ENCODE measurements at places on chromosomes 16 and 17. TPM values are rescaled to one million over a fixed set of nuclear protein-coding genes. Genes with fewer than 3 reads are reported as not detected.

TNRC6C gene
- 13.5 TPM for total RNA-seq

NPIPB9 gene
- 22.2 TPM for total RNA-seq

- no peaks in the 10 kb centered on the region for H3K27me3 ChIP-seq
- H3K27ac ChIP-seq, result no peak overlapping the region
- no peaks in the 10 kb centered on the region for H3K36me3 ChIP-seq
- no peak overlapping the region for H3K4me3 ChIP-seq
- no peak for DNase-seq
Observed at GRCh38 chr16:12971241-12971640, 69.8 kb downstream of the SHISA9 start.

DNA sequence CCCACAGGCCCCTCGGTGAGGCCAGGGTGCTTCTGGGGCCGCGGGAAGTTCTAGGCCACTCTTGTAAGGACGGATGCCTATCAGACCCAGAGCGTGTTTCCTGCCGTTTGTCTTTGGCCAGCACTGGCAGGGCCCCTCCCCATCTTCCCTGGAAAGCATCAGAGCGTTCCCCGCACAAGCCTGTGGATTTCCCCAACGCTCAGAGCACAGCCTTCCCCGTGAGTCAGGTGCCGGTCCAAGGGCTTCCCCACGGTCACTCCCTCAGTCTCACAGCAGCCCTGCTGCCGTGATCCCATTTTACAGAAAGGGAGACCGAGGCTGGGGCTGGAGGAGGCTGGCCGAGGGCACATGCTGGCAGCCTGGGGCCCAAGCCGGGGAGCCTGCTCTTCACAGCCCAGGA, 33.7 kb downstream of the CRISPLD2 start:
- no peak overlapping the region for H3K27ac ChIP-seq
- no peak overlapping the region for H3K4me3 ChIP-seq
- no peak for DNase-seq
- no peaks in the 10 kb centered on the region for H3K36me3 ChIP-seq
- no peaks in the 10 kb centered on the region for H3K27me3 ChIP-seq
- no peaks in the 10 kb centered on the region for H3K4me1 ChIP-seq

- no peaks in the 10 kb centered on the region for H3K36me3 ChIP-seq
- H3K27ac ChIP-seq, result no peak overlapping the region
- H3K4me1 ChIP-seq, result no peaks in the 10 kb centered on the region
- H3K4me3 ChIP-seq, result no peak overlapping the region
- H3K27me3 ChIP-seq, result no peaks in the 10 kb centered on the region
Observed at GRCh38 chr17:49509588-49509917, 14.5 kb downstream of the NGFR start.

GRCh38 chr16:72172105-72173034, at the start of gene PMFBP1:
Gene PMFBP1 (minus strand): TSS chr16:72172155. CDS start chr16:72171208, 947 bp downstream.
- no peaks in the 10 kb centered on the region for H3K4me1 ChIP-seq
- H3K27me3 ChIP-seq, result no peaks in the 10 kb centered on the region
- H3K36me3 ChIP-seq, result no peaks in the 10 kb centered on the region
- H3K4me3 ChIP-seq, result no peak within 1 kb of the TSS
- DNase-seq, result peak; percentile 64
- H3K27ac ChIP-seq, result no peak within 1 kb of the TSS

DNA sequence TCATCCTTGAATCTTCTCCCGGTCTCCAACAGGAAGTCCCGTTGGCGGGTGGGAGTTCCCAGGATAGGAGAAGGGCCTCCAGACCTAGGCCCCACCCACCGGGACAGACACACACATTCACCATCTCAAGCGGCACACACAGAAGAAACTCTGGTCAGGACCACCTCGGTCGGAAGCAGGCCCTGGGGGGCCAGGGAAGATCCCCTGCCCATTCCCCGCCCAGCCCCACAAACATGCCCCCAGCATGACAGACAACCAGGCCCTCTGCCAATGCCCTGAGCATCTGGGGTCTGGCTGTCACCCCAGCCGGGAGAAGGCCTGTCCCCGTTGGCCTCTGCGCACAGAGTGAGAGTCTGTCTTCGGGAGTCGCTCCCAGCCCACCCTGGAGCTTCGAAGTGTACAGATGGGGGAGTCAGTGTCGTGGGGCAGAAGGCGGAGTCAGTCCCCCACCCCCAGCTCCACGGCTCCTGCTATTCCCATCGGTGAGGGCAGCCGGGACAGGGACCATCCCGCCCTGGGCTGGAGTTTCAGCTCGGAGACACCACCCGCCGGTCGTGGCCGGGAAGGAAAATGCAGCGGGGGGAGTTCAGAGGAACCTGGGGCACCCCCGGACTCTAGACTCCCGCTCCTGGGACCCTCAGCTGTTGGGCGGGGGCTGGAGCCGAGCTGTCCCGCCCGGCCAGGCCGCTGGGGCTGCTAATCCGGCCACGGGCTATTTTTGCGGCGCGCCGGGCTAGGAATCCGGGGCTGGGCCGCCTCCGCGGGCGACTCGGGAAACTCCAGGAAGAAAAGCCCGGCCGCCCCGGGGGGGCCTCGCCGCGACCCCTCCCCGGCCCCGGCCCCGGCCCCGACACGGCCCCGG, 660 bp downstream of the RHBDF1 start:
- H3K4me1 ChIP-seq, result peaks cover 46% of the 10 kb centered on the region
- no peaks in the 10 kb centered on the region for H3K27me3 ChIP-seq
- H3K36me3 ChIP-seq, result no peaks in the 10 kb centered on the region
- peak; percentile 44 for DNase-seq

- H3K27ac ChIP-seq, result no peak overlapping the region
- no peaks in the 10 kb centered on the region for H3K27me3 ChIP-seq
- DNase-seq, result peak; percentile 21
- no peak overlapping the region for H3K4me3 ChIP-seq
- H3K36me3 ChIP-seq, result no peaks in the 10 kb centered on the region
Observed at GRCh38 chr16:66435896-66436295, 8.8 kb downstream of the BEAN1 start.

DNA sequence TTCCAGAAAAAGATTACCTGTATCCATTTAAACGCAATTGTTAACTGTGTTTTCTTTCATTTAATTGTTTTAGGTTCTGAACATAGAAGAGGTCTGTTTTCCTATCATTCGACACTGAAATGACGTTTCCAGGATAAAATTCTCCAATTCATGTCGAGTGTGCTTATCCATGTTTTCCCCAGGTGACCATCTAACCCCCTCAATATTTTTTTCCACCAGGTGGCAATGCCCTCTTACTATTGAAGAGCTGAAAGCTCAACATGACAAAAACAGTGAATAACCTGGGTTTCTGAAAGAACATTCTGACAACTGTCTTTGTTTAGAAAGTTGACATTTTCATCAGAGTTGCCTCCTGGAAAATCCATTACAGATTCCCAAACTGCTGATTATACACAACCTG, 948.7 kb downstream of the KCNJ2 start:
- no peak for DNase-seq
- no peaks in the 10 kb centered on the region for H3K27me3 ChIP-seq
- no peaks in the 10 kb centered on the region for H3K4me1 ChIP-seq
- no peak overlapping the region for H3K27ac ChIP-seq
- H3K4me3 ChIP-seq, result no peak overlapping the region

- no peaks in the 10 kb centered on the region for H3K27me3 ChIP-seq
- H3K36me3 ChIP-seq, result no peaks in the 10 kb centered on the region
- peak; percentile 34 for DNase-seq
- no peaks in the 10 kb centered on the region for H3K4me1 ChIP-seq
- H3K4me3 ChIP-seq, result no peak overlapping the region
- no peak overlapping the region for H3K27ac ChIP-seq
Observed at GRCh38 chr17:78506454-78507309, 70.5 kb downstream of the DNAH17 start.

TMEM92 gene
- 86.0 TPM for total RNA-seq

- H3K27me3 ChIP-seq, result no peaks in the 10 kb centered on the region
- H3K4me3 ChIP-seq, result no peak overlapping the region
- H3K36me3 ChIP-seq, result no peaks in the 10 kb centered on the region
- DNase-seq, result no peak
- no peaks in the 10 kb centered on the region for H3K4me1 ChIP-seq
- no peak overlapping the region for H3K27ac ChIP-seq
Observed at GRCh38 chr16:4016658-4017057, 99.6 kb downstream of the ADCY9 start.

GRCh38 chr16:5490499-5490898, 392.9 kb upstream of the EEF2KMT start:
- H3K36me3 ChIP-seq, result no peaks in the 10 kb centered on the region
- H3K27me3 ChIP-seq, result no peaks in the 10 kb centered on the region
- no peaks in the 10 kb centered on the region for H3K4me1 ChIP-seq
- peak; percentile 50 for DNase-seq

GRCh38 chr17:9148905-9149525, 127.7 kb downstream of the NTN1 start:
- DNase-seq, result no peak
- no peak overlapping the region for H3K4me3 ChIP-seq
- no peaks in the 10 kb centered on the region for H3K36me3 ChIP-seq
- no peak overlapping the region for H3K27ac ChIP-seq

GRCh38 chr17:50839591-50840310, 4.4 kb downstream of the WFIKKN2 start:
- no peaks in the 10 kb centered on the region for H3K36me3 ChIP-seq
- no peaks in the 10 kb centered on the region for H3K4me1 ChIP-seq
- DNase-seq, result no peak

GRCh38 chr16:53888222-53888621, 184.3 kb downstream of the FTO start:
- peaks cover 6% of the 10 kb centered on the region for H3K36me3 ChIP-seq
- no peaks in the 10 kb centered on the region for H3K27me3 ChIP-seq
- H3K4me1 ChIP-seq, result no peaks in the 10 kb centered on the region
- no peak overlapping the region for H3K4me3 ChIP-seq
- H3K27ac ChIP-seq, result no peak overlapping the region
